ENCODE measurements at places on chromosomes 12 and 14.
A peak's percentile ranks its signal among the peaks of the same experiment; 100 is the strongest.

- DNase-seq: no peak
These were observed 45.0 kb downstream of the GPR65 start for GRCh38 chr14:88049936-88050335.

- DNase-seq: no peak
These were observed 43.6 kb downstream of the IRF2BPL start for GRCh38 chr14:76984787-76985375.

DNA sequence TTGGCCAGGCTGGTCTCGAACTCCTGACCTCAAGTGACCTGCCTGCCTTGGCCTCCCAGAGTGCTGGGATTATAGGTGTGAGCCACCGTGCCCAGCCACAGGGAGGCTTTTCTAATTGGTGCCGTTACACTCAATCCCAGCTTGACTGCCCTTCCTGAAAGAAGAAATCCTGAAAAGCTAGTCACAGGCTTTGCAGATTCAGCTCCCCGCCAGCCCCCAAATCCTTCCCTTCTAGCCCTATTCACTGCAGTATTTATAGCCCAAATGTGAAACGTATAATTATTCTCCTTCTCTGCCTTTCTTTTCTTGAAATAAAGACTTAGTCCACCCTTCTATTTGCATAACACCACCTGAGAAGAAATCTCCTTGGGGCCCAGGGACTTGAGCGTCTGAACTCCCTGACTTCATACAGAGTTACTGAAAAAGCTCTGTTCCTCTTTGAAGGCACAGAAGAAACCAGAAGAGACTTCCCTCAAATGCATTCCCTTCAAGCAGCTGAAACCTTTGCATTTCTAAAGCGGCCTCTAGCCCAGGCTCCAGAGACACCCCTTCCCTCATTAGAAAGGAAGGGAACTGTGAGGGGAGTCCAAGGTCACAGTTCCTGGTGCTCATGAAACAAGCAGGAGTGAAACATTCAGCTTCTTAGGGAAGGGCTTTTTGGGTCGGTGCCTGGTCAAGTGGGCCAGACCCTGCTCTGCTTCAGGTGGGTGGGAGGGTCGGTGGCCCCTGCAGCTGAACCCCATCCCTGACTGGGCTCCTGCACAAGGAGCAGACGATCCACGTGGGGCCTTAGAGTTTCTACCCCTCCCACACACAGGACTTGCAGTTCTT lies 42.3 kb upstream of the BATF start:
- peak; percentile 60 for DNase-seq

- DNase-seq: no peak
These were observed 118.5 kb downstream of the RAD51B start for GRCh38 chr14:67938071-67938470.

DNA sequence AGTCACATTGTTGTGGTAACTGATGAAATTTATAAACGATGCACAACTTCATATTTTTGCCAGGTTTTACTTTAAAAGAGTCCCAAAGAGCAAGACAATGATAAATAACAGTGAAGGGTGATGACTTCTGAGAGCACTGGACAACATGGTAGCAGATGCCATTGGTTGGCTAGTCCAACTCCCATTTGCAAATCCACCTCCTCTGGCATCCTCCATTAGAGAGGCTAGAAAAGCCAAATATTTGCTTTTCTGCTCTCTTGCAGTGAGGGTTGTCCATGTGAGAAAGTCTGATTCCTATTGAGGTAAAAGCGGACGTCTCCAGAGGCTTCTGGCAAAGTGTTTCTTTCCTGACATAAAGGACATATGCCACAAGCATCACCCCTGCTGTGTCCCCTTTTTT lies 89.6 kb upstream of the BMP4 start:
- no peak for DNase-seq

DNA sequence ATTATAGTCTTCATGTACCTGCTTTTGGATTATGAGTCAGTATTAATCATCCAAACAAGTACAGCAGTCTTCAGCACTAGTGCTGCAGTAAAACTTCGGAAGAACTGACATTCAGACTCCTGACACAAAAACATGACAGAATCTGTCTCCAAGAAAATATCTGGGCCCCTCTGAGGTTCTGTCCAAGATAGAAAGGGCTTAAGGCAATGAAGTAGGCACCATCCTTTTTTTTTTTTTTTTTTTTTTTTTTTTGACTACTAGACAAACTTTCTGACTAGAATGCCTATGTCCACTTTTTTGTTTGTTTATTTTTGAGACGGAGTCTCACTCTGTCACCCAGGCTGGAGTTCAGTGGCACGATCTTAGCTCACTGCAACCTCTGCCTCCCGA lies 112.5 kb downstream of the MED13L start:
- DNase-seq: no peak

- DNase-seq: no peak
These were observed 59.3 kb upstream of the VASH1 start for GRCh38 chr14:76701981-76702380.

DNA sequence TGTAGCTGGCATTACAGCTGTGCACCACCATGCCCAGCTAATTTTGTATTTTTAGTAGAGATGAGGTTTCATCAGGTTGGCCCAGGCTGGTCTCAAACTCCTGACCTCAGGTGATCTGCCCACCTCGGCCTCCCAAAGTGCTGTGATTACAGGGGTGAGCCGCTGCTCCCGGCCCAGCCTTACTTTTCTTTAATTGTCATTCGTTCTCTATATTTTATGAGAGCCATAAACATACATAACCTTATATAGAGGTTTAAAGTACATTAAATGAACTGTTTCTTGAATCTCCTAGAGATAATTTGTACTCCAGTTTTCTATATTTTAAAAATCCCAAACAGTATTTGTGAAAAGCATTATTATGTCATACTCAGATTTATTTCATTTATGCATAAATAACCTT lies 98.6 kb downstream of the SYNE2 start:
- no peak for DNase-seq
